ENCODE measurements at places on chromosomes 11 and 22.

DNA sequence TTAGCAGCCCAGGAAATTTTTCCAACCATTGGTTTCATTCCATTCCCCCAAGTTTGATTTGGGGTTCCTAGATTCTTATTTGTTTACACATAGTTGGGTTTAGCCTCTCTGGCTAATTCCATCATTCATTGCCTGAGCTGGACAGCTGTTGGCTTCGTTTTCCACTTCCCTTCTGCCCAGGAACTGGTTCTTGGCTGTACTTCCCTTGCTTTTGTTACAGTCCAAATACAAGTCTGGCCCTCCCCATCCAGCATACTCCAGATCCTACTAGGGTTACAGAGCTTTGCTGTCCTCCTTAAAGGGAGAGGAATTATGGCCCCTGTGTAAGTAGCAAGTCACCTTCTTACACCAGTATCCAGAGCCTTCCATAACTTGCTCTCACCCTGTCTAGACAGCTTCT lies 356.3 kb downstream of the FAT3 start:
- no peak for DNase-seq

GRCh38 chr22:21457023-21457787 lies 10.0 kb upstream of the TMEM191C start:
- DNase-seq: no peak

GRCh38 chr11:36258730-36259360 lies 30.4 kb downstream of the COMMD9 start:
- DNase-seq: peak; percentile 35

DNA sequence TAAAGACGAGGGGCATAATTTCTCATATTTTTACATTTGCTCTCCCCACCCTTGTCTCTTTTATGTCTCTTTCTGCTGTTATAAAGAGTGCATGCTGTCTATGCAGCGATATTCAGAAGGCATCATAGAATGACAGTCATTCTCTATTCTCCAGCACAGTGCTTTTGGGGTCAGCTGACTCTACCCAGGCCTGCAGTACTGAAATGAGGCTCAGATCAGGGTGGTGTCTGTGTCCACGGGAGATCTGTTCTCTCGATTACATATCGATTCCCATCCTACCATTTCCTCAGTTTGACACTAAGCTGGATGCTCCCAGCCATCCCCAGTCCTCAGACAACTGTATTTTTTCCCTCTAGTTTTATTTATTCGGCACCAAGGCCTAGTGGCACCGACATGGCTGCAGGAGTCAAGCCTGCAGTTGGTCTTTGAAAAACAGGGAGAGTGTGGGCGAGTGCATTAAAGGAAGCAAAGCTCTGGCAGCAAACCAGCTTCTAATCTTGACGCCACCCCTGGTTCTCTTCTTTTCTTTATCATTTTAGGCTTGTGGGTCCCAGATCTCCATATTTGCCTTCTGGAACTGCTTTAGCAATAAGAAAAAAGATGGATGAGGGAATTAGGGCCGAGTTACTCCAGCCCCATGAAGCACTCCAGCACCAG lies 71.6 kb upstream of the PICALM start:
- DNase-seq: no peak

DNA sequence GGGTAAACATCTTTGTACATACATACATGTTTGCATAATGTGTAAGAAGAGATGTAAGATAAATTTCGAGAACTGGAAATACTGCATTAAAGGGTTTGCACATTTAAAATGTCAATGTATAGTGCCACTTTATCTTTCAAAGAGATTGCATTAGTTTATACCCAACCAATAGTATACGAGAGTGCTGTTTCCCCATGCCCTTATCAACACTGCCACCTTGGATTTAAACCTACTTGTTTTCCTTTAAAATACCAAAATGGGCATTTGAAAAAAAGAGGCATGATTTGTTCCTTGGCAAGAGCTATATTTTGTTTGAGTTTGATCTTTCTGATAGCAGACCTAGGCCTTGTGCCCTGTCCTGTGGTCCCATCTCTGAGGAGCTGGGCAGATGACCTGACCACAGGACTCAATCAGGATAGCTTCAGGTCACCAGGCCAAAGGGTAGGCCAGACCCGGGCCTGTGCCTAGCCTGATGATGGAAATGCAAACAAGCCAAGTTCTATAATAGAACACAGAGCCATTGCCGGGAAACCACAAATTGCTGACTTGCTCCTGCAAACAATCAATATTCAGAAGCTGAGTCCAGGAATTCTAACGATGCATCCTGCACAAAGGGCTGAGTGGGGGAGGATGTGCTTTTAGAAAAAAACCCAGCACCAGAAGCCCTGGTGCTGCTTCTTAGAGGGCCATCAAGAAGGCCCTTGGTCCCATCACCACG lies 16.9 kb upstream of the ALG8 start:
- no peak for DNase-seq

- no peak for DNase-seq
Measured at GRCh38 chr22:21030032-21030431, 2.3 kb downstream of the SLC7A4 start.

DNA sequence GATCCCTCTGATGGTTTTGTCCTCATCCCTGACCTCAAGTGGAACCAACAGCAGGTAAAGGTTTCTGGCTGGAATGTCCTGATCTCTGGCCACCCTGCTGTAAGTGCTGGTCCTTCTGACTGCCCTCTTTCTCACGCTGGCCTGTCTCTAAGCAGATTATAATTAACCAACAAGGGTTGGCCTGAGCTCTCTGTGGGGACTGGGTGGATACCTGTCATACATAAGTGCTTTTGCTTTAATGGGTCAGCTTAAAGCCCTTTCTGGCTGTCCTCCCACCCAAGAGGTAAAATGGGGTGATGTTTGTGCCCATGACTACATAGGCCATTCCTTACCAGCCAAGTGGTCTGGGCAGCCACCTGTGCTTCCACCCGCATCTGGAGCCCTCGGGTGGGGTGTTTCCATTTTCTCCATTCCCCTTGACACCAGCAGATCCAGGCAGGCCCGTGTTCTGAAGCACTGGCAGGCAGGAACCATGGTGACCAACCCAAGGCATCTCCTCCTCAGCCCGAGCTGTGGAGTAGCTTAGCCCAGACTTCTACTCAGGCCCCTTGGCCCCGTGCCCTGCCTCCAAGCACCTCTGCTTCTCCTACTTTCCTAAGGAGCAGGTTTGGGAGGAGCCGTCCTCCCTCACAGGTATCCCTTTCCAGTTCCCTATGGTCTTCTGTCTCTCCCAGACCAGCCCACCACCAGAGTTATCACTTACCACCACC lies 17.0 kb upstream of the ST3GAL4 start:
- no peak for DNase-seq

GRCh38 chr11:57476757-57477506 lies 16.6 kb downstream of the RTN4RL2 start:
- DNase-seq: no peak

DNA sequence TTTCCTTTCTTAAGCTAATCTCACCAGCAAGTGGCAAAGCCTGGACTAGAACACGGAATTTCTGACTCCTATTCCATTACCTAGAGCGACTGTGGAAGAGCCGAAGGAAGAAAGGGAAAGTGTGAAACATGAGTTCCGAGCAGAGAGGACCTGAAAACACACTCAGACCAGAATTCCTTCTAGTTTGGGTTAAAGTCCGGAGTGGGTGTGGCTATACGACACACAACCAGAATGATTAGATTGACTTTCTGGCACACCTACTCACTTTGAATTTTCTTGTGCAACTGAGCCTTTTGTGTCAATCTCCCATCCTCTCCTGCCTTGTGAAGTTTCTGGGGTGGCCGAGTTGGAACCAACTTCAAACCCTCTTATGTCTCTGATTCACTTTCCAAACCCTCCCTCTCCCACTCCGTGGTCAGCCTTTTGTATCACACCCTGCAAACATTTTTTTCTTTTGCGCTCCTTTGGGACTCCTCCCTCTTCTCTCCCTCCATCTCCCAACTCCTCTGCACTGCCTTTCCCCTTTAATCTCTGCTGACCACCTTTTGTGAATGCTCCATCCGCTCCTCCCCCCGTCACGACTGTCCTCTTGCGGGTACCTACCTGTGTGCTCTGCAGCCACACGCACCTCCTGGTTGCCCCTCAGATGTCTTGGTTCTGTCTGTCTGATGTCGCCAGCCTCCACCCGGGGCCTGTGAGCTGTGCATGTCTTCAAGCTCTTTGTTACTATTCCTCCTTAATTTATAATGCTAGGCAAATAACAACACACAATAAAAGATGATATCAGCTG lies 86.3 kb upstream of the BLID start:
- no peak for DNase-seq

GRCh38 chr11:587546-587945 lies 11.3 kb downstream of the PHRF1 start:
- DNase-seq: no peak

GRCh38 chr11:134818516-134818915 lies 406.5 kb upstream of the B3GAT1 start:
- no peak for DNase-seq

DNA sequence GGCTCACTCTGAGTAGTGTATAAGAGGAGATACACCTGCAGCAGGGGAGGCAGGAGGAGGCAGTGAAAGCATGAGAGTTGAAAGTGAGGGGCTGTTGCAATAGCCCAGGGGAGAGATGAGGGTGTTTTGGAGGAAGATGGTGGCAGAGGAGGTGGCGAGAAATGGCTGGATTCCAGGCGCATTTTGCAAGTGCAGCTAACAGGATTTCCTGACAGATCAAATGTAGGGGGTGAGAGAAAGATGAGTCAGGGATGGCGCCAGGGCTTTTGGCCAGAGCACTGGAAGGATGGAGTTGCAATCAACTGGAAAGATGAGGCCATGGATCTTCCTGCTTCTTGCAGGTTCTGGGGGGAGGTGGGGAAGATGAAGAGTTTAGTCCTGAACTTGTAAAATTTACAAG lies 16.8 kb upstream of the TSPAN18 start:
- DNase-seq: no peak

DNA sequence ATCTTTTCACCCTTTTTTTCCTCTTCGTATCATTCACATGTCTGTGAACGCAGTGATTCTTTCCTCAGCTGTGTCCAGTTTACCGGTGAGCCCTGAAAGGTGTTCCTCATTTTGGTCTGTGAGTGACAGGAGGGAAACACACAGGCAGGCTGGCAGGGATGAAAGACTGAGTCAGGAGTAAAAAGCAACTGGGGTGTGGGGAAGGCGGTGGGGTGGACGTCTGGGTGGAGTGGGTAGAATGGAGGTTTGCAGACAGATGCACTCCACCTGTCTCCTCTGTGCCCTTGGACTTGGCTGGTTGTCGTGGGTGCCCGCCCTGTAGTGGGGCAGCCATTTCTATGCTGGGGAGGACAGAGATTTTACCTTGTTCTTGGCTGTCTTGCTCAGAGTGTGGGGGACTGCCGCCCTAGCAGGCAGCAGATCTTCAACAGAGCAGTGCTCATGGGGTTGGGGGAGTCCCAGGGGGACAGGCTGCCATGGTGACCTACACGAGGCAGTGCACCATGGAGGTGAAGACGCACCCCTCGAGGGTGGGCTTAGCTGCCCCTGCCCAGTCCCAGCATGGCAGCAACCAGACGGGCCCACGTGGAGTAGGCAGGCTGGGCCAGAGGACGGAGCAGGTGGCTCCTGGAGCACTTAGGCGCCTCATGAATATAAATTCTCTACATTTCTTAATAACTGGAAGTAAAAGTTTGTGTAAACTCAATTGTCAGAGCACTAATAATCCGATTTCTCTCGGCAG lies 603.7 kb downstream of the TBC1D22A start:
- no peak for DNase-seq

DNA sequence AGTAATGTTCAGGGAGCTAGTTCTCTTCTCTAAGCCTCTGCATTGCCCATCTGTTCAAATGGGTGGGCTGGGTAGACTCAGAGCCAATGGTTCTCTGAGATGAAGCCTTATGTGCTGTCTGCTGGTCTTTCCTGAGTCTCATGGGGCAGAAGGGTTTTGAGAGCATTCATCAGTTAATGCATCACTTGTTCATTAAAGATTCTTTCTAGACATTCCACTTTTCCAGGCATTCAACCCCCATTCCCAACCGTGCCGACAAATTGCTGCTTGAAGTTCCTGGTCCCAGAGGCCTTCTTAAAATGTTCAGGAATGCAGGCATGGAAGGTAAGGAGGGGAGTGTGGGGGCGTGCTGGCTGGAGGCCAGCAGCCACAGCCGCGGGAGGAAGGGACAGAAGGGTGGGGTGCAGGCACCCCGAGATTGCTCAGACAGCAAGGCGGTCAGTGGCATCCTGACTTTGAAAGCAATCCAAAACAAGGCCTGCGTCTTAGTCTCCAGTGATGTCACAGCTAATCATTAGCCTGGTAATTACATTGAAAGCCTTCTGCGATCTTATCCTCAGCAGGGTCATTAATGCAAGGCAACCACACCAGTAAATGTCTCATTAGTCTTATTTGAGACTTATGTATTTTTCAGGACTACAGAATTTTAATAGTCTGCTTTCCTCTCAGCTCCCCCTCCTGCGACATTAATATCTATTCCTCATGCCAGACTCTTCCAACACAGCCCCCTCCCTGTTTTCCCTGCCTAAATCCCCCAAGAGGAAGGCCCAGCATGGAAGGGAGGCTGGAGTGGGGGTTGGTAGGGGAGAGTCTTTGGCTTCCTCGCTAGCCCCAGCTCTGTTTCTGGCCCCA lies 328.8 kb downstream of the MIAT start:
- no peak for DNase-seq

DNA sequence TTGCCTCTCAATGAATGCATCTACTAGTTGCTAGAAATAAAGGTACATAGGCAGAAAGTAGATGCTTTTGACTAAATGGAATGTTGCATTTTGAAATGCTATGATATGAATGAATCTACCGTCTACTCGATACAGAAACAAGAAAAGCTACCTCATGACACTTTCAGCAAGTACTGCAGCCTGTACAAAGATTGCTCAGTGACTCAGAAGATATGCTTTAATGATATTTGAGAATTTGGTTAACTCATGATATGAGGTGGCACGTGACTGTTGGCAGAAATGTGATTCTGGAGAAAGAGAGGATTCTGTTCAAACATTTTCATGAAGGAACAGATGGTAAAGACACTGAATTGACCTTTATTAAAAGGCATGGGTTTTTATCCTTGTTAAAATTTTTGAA lies 76.0 kb downstream of the HSD17B12 start:
- no peak for DNase-seq

- DNase-seq: no peak
Measured at GRCh38 chr22:25148149-25148691, 51.4 kb upstream of the CRYBB3 start.

DNA sequence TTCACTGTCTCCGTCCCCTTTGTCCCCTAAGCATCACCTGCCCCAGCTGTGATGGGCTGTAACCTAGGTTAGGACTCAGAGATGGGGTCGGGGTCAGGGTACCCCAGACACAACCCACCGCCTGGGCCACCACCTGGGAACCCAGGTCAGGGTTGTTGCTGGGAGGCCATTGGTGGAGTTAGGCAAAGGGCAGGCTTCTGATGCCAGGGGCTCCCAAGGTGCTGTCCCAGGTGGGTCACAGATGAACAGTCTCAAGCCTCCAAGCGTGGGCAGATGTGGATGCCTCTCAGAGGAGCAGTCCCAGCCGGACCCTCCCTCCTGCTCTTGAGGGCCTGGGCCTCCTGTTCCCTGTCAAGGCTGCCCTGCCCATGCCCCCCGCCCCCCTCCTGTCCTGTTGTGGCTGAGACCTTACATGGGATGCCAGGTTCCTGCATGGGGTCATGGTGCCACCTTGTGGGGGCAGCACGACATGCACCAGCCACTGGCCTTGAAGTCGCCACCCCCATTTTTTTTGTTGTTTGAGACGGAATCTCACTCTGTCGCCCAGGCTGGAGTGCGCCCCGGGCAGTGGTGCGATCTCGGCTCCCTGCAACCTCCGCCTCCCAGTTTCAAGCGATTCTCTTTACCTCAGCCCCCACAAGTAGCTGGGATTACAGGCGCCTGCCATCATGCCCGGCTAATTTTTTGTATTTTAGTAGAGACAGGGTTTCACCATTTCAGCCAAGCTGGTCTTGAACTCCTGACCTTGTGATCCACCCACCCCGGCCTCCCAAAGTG lies 12.1 kb downstream of the GATD1 start:
- DNase-seq: no peak

GRCh38 chr22:22817468-22818201 lies 70.0 kb upstream of the IGLL5 start:
- DNase-seq: no peak

- DNase-seq: no peak
Measured at GRCh38 chr22:39594411-39594810, 23.9 kb downstream of the CACNA1I start.
